ENCODE measurements at places on chromosomes 7 and 10.

DNA sequence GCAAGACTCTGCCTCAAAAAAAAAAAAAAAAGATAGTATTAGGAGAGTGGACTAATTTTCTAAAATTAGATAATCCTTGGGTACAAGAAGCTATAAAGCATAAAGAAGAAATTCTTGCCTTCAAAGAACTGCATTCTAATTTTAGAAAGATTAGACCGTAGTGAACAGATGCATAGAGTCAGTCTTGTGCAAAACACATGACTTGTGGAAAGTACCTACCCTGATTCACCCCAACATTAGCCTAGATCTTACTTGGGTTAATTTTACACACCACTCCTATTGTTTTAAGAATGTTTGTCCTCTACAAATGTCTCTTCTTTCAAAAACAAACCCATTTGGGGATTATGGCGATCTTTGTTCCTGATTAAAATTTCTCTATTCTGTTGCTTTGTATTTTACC is 38.9 kb upstream of the SP8 start:
- no peak for DNase-seq

DNA sequence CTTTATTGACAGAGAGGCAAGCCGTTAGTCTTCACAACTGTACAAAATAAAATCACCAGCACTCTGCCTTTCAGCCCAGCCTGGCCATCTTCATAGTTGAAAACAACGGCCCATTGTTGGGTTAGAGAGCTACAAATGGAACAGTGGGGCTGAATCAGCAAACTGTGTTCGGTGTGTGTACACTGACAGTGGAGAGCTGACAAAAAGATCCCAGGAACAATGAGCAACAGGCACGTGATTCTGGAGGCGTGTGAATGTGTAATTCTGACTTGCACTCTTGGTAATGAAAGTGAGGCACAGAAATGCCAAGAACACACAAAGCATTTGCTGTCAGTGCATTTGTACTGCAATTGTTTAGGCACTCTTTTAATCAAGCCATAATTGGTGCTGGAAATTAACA is 303.7 kb downstream of the WDR11 start:
- DNase-seq = peak; percentile 52

- DNase-seq = no peak
Observed at GRCh38 chr7:106819546-106819945, 45.5 kb upstream of the PIK3CG start.

DNA sequence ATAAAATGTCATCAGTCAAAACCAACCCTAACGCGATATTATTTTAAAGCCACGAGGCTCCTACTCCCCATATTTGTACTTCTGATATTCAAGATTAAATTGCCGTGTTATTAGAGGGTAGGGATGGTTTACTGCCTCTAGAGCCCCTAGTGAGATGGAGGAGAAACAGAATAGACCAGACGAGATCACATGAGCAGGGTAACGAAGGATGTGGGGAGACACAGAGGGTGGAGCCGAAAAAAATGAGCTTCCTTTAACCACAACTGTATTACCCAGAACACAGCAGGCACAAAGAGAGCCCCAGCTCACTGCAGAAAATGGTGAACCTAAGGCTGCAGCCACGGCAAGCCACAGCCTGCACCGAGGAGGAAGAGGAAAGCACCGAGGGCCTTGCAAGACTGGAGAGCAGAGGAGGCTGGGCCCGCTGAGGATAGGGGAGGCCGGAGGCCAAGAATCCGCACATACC is 14.3 kb downstream of the ZC3HAV1 start:
- no peak for DNase-seq

GRCh38 chr10:80492848-80493521 is 38.9 kb downstream of the TSPAN14 start:
- no peak for DNase-seq

- DNase-seq = peak; percentile 51
Observed at GRCh38 chr10:128078136-128078969, 47.9 kb downstream of the MKI67 start.

GRCh38 chr7:143454091-143454680 is 10.9 kb downstream of the TAS2R60 start:
- no peak for DNase-seq

- DNase-seq = no peak
Observed at GRCh38 chr7:106954840-106955239, 89.7 kb upstream of the PRKAR2B start.

GRCh38 chr10:69398466-69398865 is 18.3 kb downstream of the TACR2 start:
- no peak for DNase-seq

- no peak for DNase-seq
Observed at GRCh38 chr7:114051871-114052331, 133.1 kb upstream of the PPP1R3A start.

- no peak for DNase-seq
Observed at GRCh38 chr7:140122965-140123364, 53.8 kb downstream of the KDM7A start.
